ENCODE measurements at places on chromosomes 6 and 20.

DNA sequence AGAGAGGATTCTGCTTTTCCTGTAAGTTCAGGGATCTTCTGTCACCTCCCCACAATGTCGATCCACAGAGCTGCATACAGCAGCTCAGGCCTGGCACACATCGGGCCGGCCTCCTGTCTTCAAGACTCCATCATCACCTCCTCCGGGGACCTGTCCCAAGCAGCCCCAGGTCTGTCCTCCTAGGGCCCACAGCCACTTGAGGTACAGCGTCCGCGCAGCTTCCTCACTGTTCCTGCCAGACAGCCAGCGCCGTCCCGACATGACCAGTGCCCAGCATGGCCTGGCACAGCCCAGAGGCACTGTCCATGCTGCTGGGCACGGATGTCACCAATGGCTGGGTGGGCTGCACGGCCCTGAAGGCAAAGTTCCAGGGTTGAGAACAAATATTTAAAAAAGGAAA lies 101.6 kb downstream of the DLL1 start:
- DNase-seq, result no peak

- no peak for DNase-seq
Measured at GRCh38 chr6:9295644-9296043, 860.3 kb upstream of the SLC35B3 start.

GRCh38 chr20:50415516-50416268 lies 94.5 kb upstream of the PTPN1 start:
- no peak for DNase-seq

- DNase-seq, result no peak
Measured at GRCh38 chr6:85585741-85586140, 7.9 kb downstream of the SNX14 start.

DNA sequence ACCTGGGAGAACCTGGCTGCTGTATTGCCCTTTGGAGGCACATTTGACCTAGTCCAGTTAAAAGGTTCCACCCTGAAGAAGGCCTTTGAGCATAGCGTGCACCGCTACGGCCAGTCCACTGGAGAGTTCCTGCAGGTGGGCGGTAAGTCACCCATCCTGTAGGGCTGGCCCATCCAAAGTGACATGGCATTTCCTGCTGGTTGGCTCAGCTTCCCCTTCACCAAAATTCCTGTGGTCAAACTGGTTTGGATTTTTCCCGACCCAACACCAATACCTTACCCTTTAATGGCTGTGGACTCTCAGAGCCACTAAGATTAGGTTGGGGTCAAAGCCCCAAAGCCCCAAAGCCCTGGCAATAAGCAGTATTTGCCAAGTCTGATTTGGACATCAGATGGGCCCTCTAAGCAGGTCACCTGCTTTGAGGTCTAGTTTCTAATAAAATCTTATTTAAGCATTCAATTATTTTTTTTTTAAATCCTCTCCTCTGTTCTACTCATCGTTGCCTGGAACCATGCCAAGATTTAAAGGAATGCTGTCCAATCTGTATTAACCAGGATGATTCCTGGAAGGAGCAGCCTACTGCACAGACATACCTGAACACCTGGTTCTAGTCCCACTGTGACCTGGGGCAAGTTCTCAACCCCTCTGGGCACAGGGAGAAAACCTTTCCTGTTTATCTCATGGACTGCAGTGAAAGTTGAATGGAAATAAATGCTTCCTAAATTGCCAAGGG lies 40.8 kb downstream of the NT5E start:
- DNase-seq, result no peak

GRCh38 chr6:150705392-150705791 lies 105.7 kb downstream of the PLEKHG1 start:
- DNase-seq, result no peak

DNA sequence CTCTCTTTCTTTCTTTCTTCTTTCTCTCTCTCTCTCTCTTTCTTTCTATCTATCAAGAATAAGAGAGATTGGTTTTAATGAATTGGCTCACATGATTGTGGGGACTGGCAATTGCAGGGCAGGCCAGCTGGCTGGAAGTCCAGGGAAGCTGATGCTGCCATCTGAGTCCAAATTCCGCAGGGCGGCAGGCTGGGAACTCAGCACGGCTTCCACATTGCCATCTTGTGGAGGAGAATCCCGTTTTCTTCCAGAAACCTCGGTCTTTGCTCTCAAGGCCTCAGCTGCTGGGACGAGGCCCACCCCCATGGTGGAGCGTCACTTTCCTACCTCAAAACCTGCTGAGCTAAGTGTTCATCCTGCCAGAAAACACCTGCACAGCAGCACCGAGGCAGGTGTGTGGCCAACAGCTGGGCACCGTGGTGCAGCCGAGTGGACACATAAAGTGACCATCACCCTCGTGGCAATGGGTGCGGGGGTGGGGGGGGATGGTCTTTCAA lies 58.8 kb upstream of the SLCO4A1 start:
- DNase-seq, result no peak

GRCh38 chr20:14488212-14488611 lies 150.8 kb upstream of the FLRT3 start:
- no peak for DNase-seq

GRCh38 chr6:80165143-80165542 lies 58.7 kb downstream of the BCKDHB start:
- DNase-seq, result peak; percentile 72

DNA sequence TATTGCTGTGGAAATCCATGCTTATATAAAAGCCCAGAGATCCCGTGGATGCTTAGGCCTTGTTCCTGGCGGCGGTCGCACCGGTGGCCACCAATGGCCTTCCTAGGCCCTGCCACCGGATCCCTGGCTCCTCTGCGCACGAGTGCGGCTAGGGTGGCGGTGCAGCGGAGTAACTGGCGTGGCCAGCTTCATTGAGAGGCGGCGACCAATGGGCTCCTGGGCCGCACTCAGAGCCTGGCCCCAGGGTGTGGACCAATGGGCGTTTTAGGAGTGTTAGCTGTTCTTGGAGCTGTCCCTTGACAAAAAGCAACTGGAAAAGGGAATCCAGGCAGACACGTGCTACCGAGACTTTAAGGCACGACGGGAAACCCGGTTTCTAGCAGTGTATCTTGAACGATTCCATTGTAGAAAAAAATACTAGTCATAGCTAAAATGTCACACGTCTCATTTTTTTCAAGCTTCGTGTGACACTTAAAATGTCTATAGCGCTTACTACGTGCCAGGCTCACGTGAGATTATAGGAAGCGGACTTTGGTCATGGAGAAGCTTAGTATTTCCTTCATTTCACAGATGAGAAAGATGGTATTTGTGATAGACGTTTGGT lies 1.7 kb downstream of the AMD1 start:
- peak; percentile 89 for DNase-seq

GRCh38 chr6:170257376-170257775 lies 33.5 kb downstream of the DLL1 start:
- no peak for DNase-seq

All from suppressor macrophage (primary cell).